Body of pancreas (tissue), 4 donors: ENCODE measurements at places on chromosomes 12 and 14. TPM values are rescaled to one million over a fixed set of nuclear protein-coding genes. Genes with fewer than 3 reads are reported as not detected.
A peak's percentile ranks its signal among the peaks of the same experiment; 100 is the strongest.

Gene SELPLG
- total RNA-seq = 0.66 TPM

Gene GABARAPL1
- 51.4 TPM for total RNA-seq

Gene CLEC2D
- total RNA-seq = 5.3 TPM

Gene TMEM63C
- 3.6 TPM for total RNA-seq

Gene NPAS3
- total RNA-seq = 0.78 TPM

Gene EIF2S3B
- total RNA-seq = not detected

Gene CLEC12A
- total RNA-seq = 0.99 TPM

Gene KCNA1
- total RNA-seq = under 0.01 TPM

Gene HOTAIR
- not detected for total RNA-seq

DNA sequence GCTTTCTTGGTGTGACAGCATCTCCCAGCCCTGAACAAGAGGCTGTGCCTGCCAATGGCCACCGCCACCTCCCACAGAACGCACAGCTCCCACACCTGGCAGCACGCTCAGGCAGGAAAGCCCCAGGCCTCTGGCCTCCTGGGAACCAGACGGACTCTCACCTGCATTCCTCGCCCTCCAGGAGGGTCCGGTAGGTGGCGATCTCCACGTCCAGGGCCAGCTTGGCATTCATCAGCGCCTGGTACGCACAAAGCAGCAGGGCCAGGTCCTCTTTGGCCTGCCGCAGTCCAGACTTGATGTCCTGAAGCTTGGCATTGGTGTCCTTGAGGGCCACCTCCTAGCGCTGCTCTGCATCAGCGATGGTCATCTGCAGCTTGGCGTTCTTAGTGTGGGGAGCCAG lies 12.1 kb upstream of the KRT77 start:
- peaks cover 18% of the 10 kb centered on the region for H3K27me3 ChIP-seq
- no peak overlapping the region for H3K4me3 ChIP-seq
- peaks cover 9% of the 10 kb centered on the region for H3K4me1 ChIP-seq
- no peak overlapping the region for H3K27ac ChIP-seq
- no peaks in the 10 kb centered on the region for H3K36me3 ChIP-seq

- H3K4me3 ChIP-seq = no peak overlapping the region
- no peaks in the 10 kb centered on the region for H3K36me3 ChIP-seq
- no peak for DNase-seq
- H3K27ac ChIP-seq = no peak overlapping the region
These were observed 88.1 kb downstream of the TMEM30B start for GRCh38 chr14:61192989-61193388.

DNA sequence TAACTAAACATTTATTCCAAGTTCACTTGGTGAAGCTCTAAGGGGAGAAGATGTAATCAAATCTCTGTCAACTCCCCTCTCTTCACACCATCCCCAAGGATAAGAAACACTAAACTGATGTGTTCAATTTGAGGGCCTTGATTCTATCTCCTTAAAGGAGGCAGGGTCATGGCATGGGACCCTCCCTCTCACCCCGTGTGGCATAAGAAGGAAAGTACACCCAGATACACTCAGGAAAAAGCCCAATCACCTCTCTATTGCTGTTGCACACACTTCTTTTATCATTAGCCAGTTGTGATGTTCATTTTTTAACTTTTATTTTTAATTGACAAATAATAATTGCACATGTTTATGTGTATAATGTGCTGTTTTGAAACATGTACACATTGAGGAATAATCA lies 35.1 kb downstream of the WASHC3 start:
- H3K36me3 ChIP-seq = no peaks in the 10 kb centered on the region
- no peak for DNase-seq
- H3K27ac ChIP-seq = no peak overlapping the region

DNA sequence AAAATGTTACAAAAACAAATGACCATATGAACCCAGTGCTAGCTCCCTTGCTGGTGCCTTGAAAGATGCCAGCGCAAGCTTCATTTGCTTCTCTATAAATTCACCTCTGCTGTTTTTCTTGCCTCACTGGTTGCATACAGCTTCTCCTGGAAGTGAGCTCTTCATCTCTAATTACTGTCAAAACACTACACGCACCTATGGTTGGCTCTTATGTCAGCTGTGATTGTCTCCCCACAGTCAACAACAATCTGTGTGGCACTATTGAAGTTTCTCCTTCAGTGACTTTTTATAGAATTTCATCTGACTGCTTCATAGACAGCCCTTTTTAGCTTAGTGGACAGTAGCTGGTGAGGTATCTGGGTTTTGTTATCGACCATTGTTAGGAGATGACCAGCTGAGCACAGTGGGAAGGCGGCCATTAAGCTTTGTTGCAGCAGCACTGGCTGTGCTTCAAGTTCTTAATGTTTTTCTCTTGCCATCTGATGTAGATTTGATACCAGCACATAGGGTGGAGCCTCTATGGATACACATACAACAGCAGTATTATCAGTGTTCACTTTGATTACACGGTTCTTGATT lies 131.8 kb downstream of the KITLG start:
- no peaks in the 10 kb centered on the region for H3K27me3 ChIP-seq
- no peak overlapping the region for H3K4me3 ChIP-seq
- H3K4me1 ChIP-seq = no peaks in the 10 kb centered on the region
- no peaks in the 10 kb centered on the region for H3K36me3 ChIP-seq

- H3K4me1 ChIP-seq = no peaks in the 10 kb centered on the region
- no peaks in the 10 kb centered on the region for H3K36me3 ChIP-seq
- H3K27ac ChIP-seq = no peak overlapping the region
- no peak for DNase-seq
- no peaks in the 10 kb centered on the region for H3K27me3 ChIP-seq
These were observed 137.2 kb upstream of the ARHGAP5 start for GRCh38 chr14:31939934-31940333.

GRCh38 chr12:101076921-101077320 lies 133.1 kb downstream of the SLC5A8 start:
- H3K27ac ChIP-seq = no peak overlapping the region
- no peaks in the 10 kb centered on the region for H3K4me1 ChIP-seq
- no peak overlapping the region for H3K4me3 ChIP-seq
- no peak for DNase-seq
- no peaks in the 10 kb centered on the region for H3K27me3 ChIP-seq

DNA sequence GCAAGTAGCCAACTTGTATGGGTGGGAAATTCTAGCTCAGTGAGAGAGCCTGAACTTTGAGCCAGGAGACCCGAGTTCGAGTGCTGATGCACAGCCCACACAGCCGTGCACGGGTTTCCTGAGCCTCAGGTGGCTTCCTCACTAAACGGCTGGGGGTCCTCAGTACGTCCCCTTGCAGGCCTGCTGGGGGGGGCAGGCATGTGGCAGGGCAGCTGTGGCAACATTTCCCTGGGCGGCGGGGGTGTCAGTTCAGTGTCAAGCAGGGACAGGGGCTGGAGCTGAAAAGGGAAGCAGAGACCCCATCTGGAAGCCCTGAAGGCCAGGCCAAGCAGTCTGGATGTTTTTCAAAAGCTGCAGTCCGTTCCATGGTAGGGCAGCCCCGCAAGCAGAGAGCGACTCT lies 14.6 kb upstream of the DIO3 start:
- DNase-seq = no peak
- no peaks in the 10 kb centered on the region for H3K27me3 ChIP-seq
- no peak overlapping the region for H3K4me3 ChIP-seq
- H3K4me1 ChIP-seq = no peaks in the 10 kb centered on the region

DNA sequence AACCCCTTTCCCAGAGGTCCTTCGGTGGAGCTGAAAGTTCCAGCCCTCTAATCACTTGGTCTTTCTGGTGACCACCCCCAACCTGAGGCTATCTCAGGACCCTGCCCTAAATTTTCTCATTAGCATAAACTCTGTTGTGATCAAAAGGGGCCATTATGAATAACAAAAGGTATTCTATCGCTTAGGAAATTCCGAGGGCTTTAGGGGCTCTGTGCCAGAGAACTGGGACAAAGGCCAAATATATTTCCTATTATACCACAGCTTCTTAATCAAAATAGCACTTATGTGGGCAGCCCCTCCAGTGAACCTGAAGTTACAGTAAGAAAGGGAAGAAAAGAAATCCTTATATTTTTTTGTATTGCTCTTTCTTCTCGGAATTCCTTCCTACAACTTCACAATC lies 125.3 kb upstream of the NPAS3 start:
- H3K27me3 ChIP-seq = no peaks in the 10 kb centered on the region
- H3K4me3 ChIP-seq = no peak overlapping the region
- no peak for DNase-seq
- H3K27ac ChIP-seq = no peak overlapping the region
- no peaks in the 10 kb centered on the region for H3K36me3 ChIP-seq
- peaks cover 5% of the 10 kb centered on the region for H3K4me1 ChIP-seq

DNA sequence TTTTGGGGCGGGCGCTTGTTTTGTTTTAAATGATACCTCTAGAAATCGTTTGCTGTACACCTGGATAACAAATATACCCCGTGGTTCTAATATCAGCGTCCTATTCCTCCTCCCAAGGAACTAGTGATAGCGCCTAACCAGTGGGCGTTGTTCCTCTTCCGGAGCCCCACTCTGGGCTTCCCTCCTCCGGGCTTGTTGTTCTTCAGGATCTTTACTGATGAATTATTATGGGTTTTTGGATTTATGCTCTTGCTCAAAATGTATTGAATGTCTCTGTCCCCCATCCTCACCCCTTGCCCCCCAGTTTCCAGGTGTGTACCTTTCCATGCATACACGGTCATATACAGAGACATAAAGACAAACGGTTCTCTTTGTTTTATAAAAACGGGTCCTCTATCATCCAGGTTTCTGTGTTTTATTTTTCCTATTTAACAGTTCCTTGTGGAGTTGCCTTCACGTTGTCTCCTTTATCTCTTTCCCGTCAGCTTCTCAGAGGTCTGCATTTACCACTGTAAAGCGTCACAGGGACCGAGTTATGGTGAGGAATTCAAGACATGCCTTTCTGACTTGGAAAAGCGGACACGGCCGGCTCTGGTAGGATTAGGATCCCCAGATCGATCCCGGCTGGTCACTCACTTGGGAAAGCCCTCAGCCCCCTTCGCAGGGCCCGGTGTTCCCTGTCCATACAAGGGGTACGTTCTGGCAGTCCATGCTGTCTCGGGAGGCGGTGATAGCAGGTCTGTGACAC lies 655 bp upstream of the PLEKHG3 start:
- H3K27me3 ChIP-seq = no peaks in the 10 kb centered on the region
- H3K27ac ChIP-seq = peak overlapping the region; percentile 90
- no peak overlapping the region for H3K4me3 ChIP-seq
- DNase-seq = no peak
- H3K36me3 ChIP-seq = no peaks in the 10 kb centered on the region

GRCh38 chr12:14643251-14643650 lies 53.1 kb downstream of the GUCY2C start:
- H3K27me3 ChIP-seq = no peaks in the 10 kb centered on the region
- no peaks in the 10 kb centered on the region for H3K36me3 ChIP-seq

DNA sequence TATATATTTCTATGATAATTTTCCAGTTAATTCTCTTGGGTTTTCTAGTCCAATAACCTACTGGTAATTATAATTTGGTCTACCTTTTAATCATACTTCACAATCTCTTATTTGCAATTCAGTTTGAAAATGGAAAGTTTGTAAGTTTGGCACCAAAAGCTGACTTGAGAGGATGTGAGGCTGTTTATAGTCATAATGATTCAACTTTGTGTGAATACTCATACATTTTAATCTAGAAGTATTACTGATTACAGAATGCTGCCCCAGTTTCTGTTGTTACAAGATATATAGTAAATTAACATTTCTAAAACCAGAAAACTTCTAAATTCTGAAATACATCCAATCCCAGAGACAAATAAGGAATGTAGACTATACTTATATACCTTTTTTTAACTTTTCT lies 158.2 kb downstream of the SLC38A4 start:
- no peak overlapping the region for H3K27ac ChIP-seq
- H3K4me1 ChIP-seq = no peaks in the 10 kb centered on the region
- H3K36me3 ChIP-seq = no peaks in the 10 kb centered on the region
- H3K27me3 ChIP-seq = no peaks in the 10 kb centered on the region
- DNase-seq = no peak

GRCh38 chr14:71589609-71590008 lies 342.6 kb upstream of the RGS6 start:
- no peak for DNase-seq
- peaks cover 8% of the 10 kb centered on the region for H3K4me1 ChIP-seq
- H3K36me3 ChIP-seq = no peaks in the 10 kb centered on the region
- no peak overlapping the region for H3K27ac ChIP-seq

GRCh38 chr12:42396473-42397259 lies 70.7 kb downstream of the PPHLN1 start:
- DNase-seq = no peak
- H3K4me3 ChIP-seq = no peak overlapping the region
- H3K4me1 ChIP-seq = no peaks in the 10 kb centered on the region
- H3K36me3 ChIP-seq = peaks cover 2% of the 10 kb centered on the region
- H3K27me3 ChIP-seq = no peaks in the 10 kb centered on the region
- no peak overlapping the region for H3K27ac ChIP-seq

DNA sequence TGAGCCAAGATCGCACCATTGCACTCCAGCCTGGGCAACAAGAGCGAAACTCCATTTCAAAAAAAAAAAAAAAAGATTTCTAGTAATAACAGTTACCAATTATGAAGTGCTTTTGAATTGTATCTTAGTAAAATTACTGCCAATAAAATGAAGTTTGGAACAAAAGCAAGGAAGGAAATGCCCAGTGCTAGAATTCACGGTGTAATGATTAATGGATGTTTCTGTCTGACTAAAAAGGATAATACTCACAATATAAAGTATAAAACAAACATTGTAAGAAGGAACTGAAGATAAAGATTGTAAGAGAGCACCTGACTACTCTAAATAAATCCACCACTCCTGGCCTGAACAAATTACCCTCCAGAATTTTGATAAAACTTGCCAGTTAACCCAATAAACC lies 4.0 kb downstream of the TMEM116 start:
- no peak for DNase-seq
- no peak overlapping the region for H3K4me3 ChIP-seq
- no peak overlapping the region for H3K27ac ChIP-seq
- H3K27me3 ChIP-seq = no peaks in the 10 kb centered on the region

- peaks cover 21% of the 10 kb centered on the region for H3K4me1 ChIP-seq
- no peak for DNase-seq
- H3K36me3 ChIP-seq = peaks cover 4% of the 10 kb centered on the region
- peaks cover 20% of the 10 kb centered on the region for H3K27me3 ChIP-seq
These were observed 1.8 kb downstream of the B3GNT4 start for GRCh38 chr12:122205053-122205925.

GRCh38 chr12:5627053-5627630 lies 195.2 kb downstream of the NTF3 start:
- no peaks in the 10 kb centered on the region for H3K27me3 ChIP-seq
- H3K27ac ChIP-seq = no peak overlapping the region
- H3K4me3 ChIP-seq = no peak overlapping the region
- H3K4me1 ChIP-seq = no peaks in the 10 kb centered on the region
- no peak for DNase-seq
- H3K36me3 ChIP-seq = no peaks in the 10 kb centered on the region

DNA sequence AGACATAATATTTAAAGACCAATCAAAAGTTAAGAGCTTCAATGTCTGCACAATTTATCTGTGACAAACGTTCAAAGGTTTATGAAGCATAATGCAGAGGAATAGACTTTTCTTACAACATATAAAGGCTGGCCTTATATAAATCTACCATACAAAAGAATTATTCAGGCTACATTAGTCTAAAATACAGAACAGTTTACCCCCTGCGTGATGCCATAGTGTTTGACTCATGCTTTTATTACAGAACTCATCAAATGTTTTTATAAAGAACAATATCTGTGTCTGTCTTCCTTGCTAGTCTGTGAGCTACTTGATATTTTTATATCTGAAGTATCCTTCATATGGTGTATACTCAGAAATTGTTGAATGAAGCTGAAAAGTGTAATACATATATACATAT lies 1084.5 kb upstream of the FLRT2 start:
- no peak for DNase-seq
- no peak overlapping the region for H3K27ac ChIP-seq
- no peaks in the 10 kb centered on the region for H3K36me3 ChIP-seq
- no peak overlapping the region for H3K4me3 ChIP-seq
